Hematopoietic multipotent progenitor cell treated with erythropoietin and hydrocortisone succinate and interleukin-3 and kit ligand, for 4 days (in vitro differentiated cells): ENCODE measurements at places on chromosomes 1 and 21.

DNA sequence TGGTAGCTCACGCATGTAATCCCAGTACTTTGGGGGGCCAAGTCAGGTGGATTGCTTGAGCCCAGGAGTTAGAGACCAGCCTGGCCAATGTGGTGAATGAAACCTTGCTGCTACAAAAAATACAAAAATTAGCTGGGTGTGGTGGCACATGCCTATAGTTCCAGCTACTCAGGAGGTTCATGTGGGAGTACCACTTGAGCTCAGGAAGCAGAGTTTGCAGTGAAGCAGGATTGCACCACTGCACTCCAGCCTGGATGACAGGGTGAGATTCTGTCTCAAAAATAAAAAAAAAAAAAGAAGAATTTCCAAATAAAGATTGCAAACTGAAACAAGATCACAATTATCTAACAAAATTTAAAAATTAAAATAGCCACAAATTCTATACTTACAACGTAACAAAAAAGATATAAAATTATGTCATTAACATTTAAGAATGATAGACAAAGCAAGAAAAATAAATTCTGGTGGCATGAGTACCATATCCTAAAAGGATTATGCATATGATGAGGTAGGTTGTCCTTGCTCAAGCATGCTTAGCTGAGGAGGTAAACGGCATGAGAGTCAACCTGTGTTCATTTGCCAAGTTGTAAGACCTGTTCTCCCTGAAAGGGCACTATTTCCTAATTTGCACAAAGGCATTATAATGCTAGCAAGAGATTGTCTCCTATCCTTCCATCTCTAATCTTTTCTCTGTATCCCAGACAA lies 20.2 kb downstream of the IPP start:
- no peak for DNase-seq

DNA sequence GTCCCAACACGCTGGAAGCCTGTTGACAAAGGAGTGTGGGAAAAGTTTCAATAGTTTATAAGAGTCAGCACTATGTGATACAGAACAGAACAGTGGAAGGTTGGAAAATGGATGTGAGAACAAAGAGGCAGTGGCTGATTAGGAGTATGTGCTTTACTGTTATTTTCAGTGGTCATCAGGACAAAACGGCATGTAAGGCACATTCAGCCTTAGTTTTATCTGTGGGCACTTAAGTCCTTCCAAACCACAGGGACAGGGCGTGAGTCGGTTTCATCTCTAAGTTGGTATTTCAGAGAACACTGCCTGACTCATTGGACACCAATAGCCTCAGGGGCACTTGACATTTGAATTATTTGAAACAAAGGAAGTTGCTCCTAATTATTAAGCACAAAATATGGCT lies 306.9 kb downstream of the ASTN1 start:
- no peak for DNase-seq

DNA sequence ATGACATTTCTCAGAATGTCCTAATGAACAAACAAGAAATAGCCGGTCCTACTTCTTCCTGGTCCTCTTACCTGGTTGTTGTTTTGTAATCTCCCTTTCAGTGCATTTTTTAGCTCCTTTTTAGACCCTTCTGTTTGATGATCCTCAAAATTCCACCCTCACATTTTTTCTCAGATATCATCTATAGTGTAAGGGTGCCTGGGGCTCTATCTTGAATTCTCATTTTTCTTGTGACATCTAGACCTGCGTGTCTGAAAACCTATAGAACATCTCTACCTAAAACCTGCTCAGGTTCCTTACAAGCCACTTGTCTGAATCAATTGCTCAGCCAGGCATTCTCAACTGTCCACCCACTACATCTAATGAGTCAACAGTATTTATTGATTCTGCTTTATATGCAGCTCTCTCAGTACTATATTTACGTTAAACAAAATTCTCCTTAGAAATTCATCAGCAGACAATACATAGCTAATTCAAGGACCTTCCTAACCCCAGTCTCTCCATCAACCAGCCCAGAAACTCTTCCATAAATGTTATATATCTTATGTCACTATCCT lies 36.5 kb upstream of the USH2A start:
- DNase-seq, result no peak

GRCh38 chr1:30872948-30873263 lies 35.7 kb downstream of the SDC3 start:
- no peak for DNase-seq

DNA sequence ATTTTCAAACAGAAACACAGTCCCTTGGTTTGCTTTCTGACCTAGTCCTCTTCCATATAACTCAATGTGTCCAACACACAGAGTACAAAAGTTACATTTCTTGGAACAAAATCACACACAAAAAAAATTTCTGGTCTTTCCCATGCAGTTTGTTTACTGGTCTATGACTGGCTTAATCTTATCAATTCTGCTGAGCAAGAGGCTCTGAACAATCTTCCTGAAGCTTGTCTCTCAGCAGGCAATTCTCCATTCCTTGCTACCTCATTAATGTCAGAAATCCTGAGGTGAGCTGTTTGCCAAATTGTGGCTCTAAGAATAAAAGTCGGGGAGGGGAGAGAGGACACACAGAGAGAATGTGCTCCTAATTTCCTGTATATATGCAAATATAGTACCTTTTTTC lies 423.6 kb downstream of the HLX start:
- no peak for DNase-seq

- DNase-seq, result no peak
Observed at GRCh38 chr1:75136195-75136815, 2.1 kb downstream of the LHX8 start.

DNA sequence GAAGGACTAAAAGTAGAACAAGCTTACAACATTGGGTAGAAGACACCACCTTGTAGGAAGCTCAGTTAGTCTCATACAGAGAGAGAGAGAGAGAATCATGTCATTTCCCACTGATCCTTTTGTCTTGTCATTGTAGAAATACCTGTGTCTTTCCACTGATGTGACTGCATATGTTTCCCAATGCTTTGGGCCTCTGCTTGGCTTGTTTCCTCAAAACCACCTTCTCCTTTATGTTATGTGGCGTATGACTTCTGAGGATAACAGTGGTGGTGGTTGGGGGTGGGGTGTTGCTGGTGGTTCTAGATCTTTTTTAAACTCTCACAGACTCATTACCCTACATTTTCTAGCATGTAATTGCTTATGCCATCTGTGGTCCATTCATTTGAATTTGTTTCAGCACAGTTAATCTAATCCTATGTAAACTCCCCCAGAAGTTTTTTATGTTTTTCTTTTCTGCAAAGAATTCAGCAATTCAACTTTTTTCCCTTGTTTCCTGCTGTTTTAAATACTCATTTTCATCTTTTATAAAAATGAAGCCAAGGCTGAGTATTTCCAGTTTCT lies 9.3 kb downstream of the RGL1 start:
- DNase-seq, result no peak

DNA sequence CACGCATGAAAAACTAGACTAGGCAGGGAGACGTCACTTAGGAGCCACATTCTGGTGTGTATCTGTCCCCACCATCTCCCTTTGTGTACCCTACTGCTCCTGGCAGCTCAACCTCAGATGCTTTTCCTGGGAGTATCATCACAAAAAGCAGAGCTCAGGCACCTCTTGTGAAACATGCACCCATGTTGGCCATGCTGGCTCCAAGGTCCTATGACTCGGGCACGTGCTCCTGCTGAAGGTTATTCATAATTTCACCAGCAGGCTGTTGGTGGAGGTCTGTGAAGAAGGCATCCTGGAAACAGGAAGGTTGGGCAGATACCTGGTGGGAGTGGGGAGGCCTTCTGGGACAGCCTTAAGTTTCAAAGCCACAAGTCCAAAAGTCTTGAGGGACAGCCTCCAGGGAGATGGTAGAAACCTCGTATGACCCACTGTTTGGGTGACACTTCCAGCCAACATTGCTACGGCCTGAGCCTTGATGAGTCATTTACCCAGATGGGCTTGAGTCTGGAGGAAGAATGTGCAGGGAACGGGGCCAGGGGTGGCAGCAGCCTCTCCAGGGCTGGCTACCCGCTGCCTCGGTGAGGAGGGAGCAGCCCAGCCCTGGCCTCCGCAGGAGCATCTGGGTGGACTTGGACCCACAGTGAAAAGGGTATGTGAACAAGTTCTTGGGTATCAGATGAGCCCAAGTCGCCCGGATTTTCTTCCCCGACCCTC lies 75.8 kb downstream of the PGBD5 start:
- no peak for DNase-seq

DNA sequence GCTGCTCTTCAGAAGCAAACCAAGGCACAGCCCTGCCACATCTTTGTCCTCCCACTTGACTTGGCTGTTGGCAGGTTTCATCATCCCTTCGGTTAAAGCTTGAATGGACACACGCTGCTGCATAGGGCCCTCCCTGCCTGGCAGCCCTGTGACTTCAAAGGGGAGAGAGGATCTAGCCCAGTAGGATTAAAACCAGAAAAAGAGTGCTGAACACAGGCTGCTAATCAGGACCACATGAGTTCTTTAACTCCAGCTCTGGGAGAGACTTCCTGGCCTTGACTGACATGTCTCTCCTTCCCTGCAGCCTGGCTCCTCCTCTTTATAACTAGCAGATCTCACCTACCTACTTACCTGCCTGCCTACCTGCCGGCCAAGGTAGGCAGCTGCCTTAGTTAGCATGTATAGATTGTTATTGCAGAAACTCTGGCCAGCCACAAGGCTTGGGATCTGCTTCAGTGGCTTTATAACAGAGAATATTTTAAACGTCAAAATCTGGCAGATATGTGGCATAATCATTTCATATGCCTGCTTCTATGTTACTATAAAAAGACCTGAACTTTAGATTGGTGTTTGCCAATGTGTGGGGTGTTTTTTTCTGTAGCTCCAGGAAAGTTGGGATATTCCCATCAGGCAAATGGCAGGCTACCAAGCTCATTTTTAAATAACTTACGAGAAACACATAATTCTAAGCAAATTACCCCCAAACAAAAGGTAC lies 49.4 kb downstream of the ERG start:
- peak; percentile 66 for DNase-seq
